ENCODE measurements at places on chromosomes 6 and 20.

- DNase-seq, result no peak
These were observed 91.2 kb downstream of the SMAP1 start for GRCh38 chr6:70758883-70759282.

- no peak for DNase-seq
These were observed 13.7 kb upstream of the LAMA4 start for GRCh38 chr6:112268019-112268418.

GRCh38 chr6:155349129-155349528 is 34.8 kb upstream of the TFB1M start:
- DNase-seq, result no peak

DNA sequence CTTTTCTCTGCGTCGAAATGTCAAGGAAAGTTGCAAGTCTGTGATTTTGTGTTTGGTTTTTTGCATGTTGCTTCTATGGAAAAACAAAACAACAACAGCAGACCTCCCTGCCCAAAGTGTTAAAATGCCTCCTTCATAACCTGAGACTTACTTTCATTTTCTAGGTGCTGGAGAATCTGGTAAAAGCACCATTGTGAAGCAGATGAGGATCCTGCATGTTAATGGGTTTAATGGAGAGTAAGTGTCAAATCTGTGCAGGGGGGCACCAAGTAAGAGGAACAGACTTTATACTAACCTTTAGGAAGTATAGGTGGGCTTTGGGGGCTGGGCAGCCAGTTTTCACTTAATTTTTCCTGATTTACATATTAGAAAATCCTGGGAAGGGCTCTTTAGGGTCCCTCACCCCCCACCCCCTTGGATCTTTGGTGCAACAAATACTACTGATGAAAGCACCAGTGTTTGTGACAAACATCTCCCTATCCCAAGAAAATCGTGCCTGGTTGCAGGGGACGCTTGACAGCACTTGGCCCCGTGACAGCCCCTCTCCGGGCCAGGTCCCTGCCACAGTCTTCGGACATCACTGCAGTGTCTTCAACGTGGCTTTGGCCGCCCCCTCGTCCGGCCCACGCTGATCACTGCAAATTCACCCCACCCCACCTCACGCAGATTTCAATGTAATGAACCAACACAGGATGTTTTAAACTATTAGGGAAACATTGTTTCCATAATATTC is 43.1 kb downstream of the GNAS start:
- DNase-seq, result no peak

GRCh38 chr20:37741055-37741454 is 47.2 kb downstream of the CTNNBL1 start:
- DNase-seq, result no peak

- no peak for DNase-seq
These were observed 22.9 kb downstream of the PRDM1 start for GRCh38 chr6:106109029-106109428.

Data from ELF-1 (cell line).